ENCODE measurements at places on chromosomes 1 and 21.

GRCh38 chr1:184843732-184844495 is 89.3 kb upstream of the EDEM3 start:
- DNase-seq, result no peak

- no peak for DNase-seq
Measured at GRCh38 chr1:28087614-28088167, 719 bp downstream of the EYA3 start.

DNA sequence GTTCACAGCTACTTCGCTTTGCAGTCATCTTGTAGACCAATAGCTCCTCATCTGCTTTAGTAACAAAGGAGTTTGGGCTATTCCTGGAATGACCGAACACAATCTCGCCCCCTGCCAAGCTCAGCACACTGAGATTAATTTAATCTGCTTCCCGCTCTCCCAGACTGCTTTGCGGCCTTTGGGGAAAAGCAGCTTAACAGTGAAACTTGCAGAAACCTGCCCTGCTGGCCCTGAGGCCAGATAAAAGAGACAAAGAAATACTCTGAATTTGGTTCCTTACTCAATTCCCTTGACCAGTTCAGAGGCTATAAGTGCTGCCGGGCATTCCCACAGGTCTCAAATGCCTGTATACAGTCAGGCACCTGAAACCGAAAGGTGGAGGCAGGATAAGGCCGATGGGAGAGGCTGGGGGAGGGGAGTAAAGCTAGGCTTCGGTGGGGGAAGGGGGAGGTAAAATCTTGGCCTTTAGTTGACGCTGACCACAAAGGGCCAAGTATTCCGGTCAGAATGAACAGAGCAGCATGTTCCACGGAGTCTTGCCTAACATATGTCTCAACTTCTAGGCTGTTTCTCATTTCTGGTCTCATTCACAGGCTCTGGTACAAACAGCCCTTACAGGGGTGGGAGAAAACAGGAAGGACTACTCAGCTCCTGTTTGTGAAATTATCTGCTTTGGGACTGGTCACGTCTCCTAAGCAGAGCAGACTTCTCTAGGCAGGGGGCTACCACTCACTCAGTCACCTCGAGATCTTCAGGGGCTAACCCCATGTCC is 17.7 kb upstream of the A3GALT2 start:
- DNase-seq, result no peak

DNA sequence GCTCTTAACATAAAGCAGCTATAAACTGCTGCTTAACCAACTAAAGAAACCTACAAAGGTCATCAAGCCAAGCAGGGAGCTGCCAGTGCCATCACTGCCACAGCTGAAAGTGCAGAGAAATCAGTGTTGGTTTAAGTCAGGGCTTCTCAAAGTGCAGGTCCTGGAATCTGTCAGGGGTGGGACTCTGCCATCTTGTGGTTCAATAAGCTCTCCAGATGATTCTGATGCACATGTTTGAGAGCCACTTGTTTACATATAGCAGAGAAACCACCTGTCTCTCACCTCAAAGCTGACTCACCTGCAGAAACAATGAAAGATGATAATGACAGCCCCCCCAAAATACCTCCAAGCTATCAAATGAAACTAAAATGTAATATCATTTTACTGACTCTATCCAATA is 49.3 kb downstream of the SH3GLB1 start:
- no peak for DNase-seq

- no peak for DNase-seq
Measured at GRCh38 chr1:17370618-17371017, 1.4 kb upstream of the PADI6 start.

DNA sequence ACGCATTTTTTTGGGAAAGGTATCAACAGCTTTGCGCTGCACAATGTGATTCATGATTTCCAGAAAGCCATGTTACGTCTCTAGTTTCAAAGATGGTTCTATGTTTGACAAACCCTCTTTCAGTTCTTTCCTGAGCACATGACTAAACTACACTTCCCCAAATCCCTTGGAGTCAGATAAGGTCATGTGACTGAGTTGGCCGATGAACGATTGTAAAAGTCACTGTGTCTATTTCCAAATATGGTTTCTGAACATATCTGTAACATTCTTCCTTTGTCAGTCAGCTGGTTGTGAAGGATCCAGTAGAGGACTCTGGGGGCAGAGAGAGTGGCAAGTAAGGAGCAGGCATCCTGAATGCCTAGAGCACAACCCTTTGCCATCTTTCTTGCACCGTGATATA is 35.4 kb downstream of the TMPRSS15 start:
- DNase-seq, result no peak

Data from thoracic aorta (tissue), 2 donors.